Heart left ventricle (tissue), 16 donors: ENCODE measurements at places on chromosomes 4 and X. TPM values are rescaled to one million over a fixed set of nuclear protein-coding genes. Genes with fewer than 3 reads are reported as not detected.
A peak's percentile ranks its signal among the peaks of the same experiment; 100 is the strongest.

DNA sequence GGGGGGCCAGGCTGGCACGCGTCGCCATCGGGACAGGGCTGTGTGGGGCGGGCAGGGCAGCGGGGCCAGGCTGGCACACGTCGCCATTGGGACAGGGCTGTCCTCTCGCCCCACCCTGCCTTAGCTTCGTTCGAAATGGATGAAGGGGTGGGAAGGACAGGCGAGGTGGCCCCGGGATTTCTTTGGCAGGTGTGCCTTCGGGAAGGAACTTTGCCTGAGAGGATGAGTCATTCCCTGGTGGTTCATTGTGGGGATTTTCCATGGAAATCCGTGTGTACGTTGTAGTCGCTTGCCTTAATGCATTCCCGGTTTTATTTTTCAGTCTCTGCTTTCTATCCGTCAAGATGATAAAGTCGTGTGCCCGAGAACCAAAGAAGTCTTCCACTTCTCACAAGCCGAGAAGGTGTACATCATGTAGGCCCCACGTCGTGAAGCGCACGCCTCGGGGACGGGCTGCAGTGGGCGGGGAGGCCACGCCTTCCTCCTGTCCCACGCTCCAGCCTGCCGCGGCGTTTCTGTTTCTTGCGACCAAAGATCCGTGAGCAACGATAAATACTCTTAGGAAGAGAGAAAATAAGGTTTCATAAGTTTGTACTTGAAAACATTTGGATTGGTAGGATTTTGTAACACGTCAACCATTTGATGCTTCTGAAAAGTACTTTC, 8.1 kb upstream of the UVSSA start:
- H3K27me3 ChIP-seq, result no peaks in the 10 kb centered on the region
- no peak for DNase-seq
- H3K4me1 ChIP-seq, result no peaks in the 10 kb centered on the region
- no peak overlapping the region for H3K27ac ChIP-seq

GRCh38 chr4:107808572-107808971, 16.2 kb upstream of the SGMS2 start:
- H3K27ac ChIP-seq, result no peak overlapping the region
- no peaks in the 10 kb centered on the region for H3K27me3 ChIP-seq
- no peak for DNase-seq
- H3K36me3 ChIP-seq, result no peaks in the 10 kb centered on the region

GRCh38 chr4:130850019-130850524, 1754.1 kb downstream of the C4orf33 start:
- no peaks in the 10 kb centered on the region for H3K4me1 ChIP-seq
- DNase-seq, result no peak
- no peaks in the 10 kb centered on the region for H3K27me3 ChIP-seq

DNA sequence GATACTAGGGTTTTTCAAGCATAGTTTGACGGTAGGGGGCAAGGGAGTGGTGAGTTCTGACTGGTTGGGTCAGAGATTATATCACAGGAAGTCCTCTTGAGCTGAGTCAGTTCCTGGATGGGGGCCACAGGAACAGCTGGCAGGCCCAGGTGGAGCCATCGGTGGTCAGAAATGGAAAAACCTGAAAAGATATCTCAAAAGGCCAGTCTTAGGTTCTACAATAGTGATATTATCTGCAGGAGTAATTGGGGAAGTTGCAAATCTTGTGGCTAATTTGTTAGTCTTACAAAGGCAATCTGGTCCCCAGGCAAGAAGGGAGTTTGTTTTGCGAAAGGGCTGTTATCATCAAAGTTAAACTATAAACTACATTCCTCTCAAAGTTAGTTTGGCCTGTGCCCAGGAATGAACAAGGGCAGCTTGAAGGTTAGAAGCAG, 159.3 kb downstream of the PTCHD1 start:
- no peak for DNase-seq
- no peaks in the 10 kb centered on the region for H3K4me1 ChIP-seq
- no peaks in the 10 kb centered on the region for H3K36me3 ChIP-seq
- H3K4me3 ChIP-seq, result no peak overlapping the region
- H3K27ac ChIP-seq, result no peak overlapping the region

- H3K27me3 ChIP-seq, result no peaks in the 10 kb centered on the region
- no peak overlapping the region for H3K4me3 ChIP-seq
- no peaks in the 10 kb centered on the region for H3K36me3 ChIP-seq
- DNase-seq, result no peak
- no peak overlapping the region for H3K27ac ChIP-seq
Measured at GRCh38 chr4:16259241-16259888, 33.1 kb upstream of the TAPT1 start.

SHROOM3 gene
- total RNA-seq, result 27.7 TPM

PITX2 gene
- total RNA-seq, result 0.36 TPM

DNA sequence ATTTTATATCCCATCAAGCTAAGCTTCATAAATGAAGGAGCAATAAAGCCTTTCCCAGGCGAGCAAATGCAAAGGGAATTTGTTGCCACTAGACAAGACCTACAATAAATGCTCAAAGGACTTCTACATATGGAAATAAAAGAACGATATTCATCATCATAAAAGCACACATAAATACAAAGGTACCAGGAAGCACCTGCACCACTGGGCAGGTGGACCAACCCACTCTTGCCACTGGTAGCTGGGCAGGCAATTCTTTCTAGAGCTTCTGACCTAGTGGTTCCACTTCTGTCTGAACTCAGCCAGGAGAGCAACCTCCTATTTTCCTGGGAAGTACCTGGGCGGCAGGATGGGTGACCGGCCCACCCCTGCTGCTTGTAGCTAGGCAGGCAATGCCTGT, 237.2 kb upstream of the ITM2A start:
- no peak overlapping the region for H3K27ac ChIP-seq
- H3K4me1 ChIP-seq, result no peaks in the 10 kb centered on the region
- no peak for DNase-seq
- H3K36me3 ChIP-seq, result no peaks in the 10 kb centered on the region
- no peak overlapping the region for H3K4me3 ChIP-seq

DNA sequence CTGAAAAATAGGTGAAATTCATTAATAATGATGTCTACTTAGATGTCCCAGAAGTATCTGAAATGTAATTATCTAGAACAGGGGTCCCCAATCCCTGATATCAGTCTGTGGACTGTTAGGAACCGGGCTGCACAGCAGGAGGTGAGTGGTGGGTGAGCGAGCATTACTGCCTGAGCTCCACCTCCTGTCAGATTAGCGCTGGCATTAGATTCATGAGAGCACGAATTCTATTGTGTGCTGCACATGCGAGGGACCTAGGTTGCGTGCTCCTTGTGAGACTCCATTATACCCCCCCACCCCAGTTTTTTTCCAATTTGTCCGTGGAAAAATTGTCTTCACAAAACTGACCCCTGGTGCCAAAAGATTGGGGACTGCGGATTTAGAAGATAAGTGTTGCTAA, 458.8 kb downstream of the CCSER1 start:
- H3K27me3 ChIP-seq, result no peaks in the 10 kb centered on the region
- no peaks in the 10 kb centered on the region for H3K4me1 ChIP-seq
- no peak for DNase-seq
- no peaks in the 10 kb centered on the region for H3K36me3 ChIP-seq
- no peak overlapping the region for H3K4me3 ChIP-seq

DNA sequence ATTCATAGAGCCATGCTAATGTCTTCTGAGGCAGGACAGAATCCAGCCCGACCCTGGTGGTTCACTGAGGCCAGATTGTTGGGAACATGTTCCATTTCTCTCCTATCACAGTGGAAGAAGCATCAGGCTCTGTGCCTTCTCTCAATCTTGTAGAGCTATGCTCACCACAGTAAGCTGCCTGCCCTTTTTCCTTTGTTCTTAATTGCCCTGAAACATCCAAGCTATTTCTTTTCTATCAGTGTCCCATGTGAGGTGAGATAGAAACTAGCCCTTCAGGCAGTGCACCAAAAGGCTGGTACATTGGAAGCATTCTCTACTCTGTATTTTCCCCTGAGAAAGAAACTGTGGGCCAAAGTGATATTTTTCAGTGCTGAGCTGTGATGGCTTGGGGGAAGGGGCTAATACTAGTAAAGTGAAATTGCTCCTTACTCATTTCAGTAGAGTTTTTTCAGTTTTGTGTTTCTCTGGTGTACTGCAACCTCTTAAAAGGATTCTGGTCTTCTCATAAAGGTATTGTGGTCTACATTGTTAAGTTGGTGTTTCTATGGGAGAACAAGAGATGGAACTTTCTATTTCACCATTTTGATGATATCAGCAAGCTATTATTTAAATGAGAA, 611.2 kb downstream of the RPA4 start:
- no peaks in the 10 kb centered on the region for H3K4me1 ChIP-seq
- DNase-seq, result no peak

DNA sequence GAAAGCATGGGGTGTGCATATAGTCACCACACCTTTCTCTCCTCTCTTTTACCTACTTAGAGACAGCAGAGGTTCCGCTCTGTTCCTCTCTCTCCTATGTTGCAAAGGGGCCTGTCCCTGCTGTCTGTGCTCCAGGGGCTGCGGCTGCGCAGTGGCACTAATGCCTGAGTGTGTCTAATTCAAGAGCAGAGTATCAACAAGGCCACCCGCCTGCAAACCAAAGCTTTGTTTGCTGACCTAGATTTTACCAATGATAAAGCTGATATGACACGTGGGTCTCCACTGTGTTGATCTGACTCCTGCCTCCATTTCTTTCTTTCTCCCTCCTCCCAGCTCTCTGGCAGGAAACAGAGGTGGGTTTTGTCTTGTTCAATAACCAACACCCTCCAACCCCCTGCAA, 74.9 kb downstream of the NSG1 start:
- H3K27me3 ChIP-seq, result no peaks in the 10 kb centered on the region
- peaks cover 4% of the 10 kb centered on the region for H3K36me3 ChIP-seq
- H3K4me1 ChIP-seq, result no peaks in the 10 kb centered on the region
- no peak for DNase-seq
- H3K4me3 ChIP-seq, result no peak overlapping the region
- H3K27ac ChIP-seq, result no peak overlapping the region

KIAA1210 gene
- total RNA-seq, result not detected

DNA sequence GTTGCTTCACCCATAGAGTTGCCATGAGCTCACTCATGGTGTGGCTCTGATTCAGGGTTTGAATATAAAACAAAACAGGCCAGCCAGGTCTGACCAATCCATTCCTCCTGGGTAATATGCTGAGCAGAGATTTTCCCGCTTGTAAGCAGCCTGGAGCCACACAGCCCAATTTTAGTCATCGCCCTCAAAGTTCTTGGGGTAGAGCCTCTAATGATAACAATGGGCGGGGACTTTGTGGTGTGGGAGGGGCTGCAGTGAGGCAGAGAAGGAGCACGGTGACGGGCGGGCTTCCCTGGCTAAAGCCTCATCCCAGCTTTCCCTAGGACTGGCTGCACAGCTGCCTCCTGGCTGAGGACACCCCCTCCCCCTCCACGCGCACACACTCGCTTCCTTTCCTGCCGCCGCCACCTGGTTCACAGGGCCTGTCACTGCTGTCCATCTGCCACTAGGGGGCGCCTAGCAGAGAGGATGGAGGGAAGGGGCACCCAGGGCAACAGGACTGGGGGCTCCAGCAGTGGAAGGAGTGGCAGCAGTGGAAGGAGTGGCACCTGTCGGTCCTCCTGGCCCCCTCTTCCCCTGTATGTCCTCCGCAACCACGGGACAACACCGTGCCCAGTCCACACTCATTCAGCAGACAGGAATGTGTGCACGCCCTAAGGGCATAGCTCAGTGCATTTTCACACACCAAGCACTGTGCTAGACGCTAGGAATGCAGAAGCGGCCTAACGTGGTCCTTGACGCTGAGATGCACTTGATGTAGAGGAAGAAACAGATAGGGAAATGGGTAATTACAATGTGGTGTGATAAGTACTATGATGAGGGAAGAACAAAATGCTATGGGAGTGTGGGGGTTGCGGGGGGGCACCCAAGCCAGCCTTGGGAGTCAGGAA, 26.8 kb downstream of the PRPS1 start:
- no peak overlapping the region for H3K4me3 ChIP-seq
- peak; percentile 40 for DNase-seq
- no peaks in the 10 kb centered on the region for H3K4me1 ChIP-seq
- no peaks in the 10 kb centered on the region for H3K36me3 ChIP-seq

DNA sequence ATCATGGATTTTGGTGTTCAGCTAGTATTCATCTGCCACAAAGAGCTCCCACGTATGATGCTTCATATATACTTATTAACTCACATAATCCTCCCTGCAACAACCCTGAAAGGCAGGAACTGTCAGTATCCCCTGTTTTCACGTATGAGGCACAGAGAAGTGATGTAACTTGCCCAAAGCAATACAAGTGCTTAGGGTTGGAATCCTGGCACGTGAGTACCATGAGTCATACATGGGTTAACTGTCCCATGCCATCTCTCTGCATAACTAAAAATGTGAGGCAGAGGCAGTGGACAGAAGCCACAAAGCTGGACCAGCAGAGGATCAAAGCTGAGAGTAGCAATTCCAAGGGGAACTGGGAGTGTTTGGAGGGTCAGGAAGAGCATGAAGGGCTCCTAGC, 35.7 kb upstream of the EGFL6 start:
- H3K4me3 ChIP-seq, result no peak overlapping the region
- H3K36me3 ChIP-seq, result no peaks in the 10 kb centered on the region
- H3K27me3 ChIP-seq, result no peaks in the 10 kb centered on the region
- no peaks in the 10 kb centered on the region for H3K4me1 ChIP-seq
- DNase-seq, result no peak
- no peak overlapping the region for H3K27ac ChIP-seq

DNA sequence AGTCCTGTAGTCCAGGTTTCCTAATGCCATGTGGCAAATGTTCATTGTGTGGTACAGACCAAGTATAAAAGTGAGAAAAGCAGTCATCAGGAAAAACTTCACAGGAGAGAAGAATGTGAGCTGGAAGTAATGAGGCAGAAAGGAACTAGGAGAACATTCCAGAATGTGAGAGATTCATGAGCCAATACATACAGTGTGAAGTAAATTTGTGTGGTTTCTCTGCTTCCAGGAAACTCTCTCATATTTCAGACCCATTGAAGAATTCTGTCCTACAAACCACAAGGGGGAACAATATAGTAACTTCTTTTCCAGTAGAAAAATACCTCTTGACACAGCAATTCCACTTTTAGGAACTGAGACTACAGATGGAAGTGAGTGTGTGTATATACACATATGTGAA, 136.5 kb downstream of the RNF150 start:
- no peaks in the 10 kb centered on the region for H3K36me3 ChIP-seq
- no peaks in the 10 kb centered on the region for H3K27me3 ChIP-seq
- DNase-seq, result no peak

AR gene
- 22.5 TPM for total RNA-seq

DNA sequence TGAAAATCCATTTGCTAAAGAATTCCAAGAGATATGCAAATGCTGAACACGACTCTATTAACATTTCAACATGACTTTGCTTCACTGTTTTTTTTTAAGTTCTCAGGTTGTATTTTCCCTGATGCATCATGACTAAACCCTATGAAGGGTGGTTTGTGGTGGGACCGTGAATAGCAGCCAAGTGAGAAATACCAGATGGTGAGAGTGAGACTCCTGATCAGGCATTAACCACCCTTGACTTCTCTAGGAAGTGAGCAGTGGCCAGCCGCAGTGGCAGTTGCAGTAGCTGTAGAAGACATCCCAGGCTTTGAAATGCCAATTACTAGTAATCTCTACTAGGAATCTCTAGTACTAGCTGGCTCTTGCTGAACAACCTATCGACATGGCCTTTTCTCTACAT, 383.4 kb downstream of the FAM133A start:
- H3K36me3 ChIP-seq, result no peaks in the 10 kb centered on the region
- peaks cover 3% of the 10 kb centered on the region for H3K27me3 ChIP-seq
- H3K27ac ChIP-seq, result no peak overlapping the region
- no peak overlapping the region for H3K4me3 ChIP-seq
- no peaks in the 10 kb centered on the region for H3K4me1 ChIP-seq

- H3K4me1 ChIP-seq, result no peaks in the 10 kb centered on the region
- no peaks in the 10 kb centered on the region for H3K36me3 ChIP-seq
- H3K27me3 ChIP-seq, result no peaks in the 10 kb centered on the region
Measured at GRCh38 chr4:58477950-58478349, 1367.8 kb upstream of the IGFBP7 start.

GRCh38 chr4:111641813-111642579, 503.3 kb upstream of the FAM241A start:
- no peak overlapping the region for H3K4me3 ChIP-seq
- H3K36me3 ChIP-seq, result no peaks in the 10 kb centered on the region
- peaks cover 6% of the 10 kb centered on the region for H3K27me3 ChIP-seq
